ENCODE measurements at places on chromosomes 6 and 20.
A peak's percentile ranks its signal among the peaks of the same experiment; 100 is the strongest.

GRCh38 chr6:40915165-40915564 lies 123.9 kb downstream of the UNC5CL start:
- no peak for DNase-seq

GRCh38 chr6:170440437-170440836 lies 112.7 kb downstream of the PSMB1 start:
- DNase-seq, result no peak

- no peak for DNase-seq
Observed at GRCh38 chr6:12280458-12280857, 9.7 kb upstream of the EDN1 start.

GRCh38 chr6:99467509-99468106 lies 42.5 kb upstream of the PNISR start:
- peak; percentile 30 for DNase-seq

DNA sequence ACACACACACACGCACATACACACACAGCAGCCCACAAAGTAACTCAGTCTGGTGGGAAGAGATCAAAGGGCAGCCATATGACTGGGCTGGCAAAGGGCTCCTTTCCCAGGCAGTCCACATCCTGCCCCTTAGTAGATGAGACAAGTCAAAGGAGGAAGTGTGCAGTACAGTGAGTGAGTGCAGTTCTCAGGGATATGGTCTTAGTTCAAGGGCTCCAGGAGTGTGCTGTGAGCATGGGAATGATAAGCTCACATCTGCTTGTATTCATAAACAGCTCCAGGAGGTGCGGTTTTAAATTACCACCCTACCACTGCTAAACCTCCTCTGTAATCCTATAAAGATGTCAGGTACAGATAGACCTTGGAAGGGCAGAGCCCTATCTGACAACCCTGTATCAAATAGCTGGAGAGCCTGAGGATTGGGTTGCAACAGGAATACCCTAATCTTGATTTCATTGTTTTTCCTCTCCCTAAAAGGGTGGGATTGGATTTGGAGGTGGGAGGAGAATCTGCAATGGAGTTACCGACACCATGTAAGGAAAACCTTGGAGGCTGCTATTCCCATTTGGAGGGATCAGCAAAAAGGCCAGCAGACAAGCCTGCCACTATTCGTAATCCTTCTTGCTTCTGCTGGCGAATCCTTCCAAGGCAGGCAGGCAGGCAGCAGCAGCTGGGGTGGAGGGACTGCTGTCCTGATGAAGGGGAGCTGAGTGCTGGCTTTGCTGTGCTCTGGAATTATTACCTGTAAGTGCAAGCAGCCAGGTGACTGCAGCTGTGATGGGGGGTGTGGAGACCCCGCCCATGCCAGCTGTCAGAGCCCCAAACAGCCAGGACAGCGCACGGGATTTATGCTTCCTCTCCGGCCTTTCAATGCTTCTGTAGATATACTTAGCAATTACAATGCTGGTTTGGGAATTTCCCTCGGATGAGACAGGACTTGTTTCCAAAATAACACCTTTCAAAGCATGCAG lies 342.7 kb downstream of the PRL start:
- no peak for DNase-seq

DNA sequence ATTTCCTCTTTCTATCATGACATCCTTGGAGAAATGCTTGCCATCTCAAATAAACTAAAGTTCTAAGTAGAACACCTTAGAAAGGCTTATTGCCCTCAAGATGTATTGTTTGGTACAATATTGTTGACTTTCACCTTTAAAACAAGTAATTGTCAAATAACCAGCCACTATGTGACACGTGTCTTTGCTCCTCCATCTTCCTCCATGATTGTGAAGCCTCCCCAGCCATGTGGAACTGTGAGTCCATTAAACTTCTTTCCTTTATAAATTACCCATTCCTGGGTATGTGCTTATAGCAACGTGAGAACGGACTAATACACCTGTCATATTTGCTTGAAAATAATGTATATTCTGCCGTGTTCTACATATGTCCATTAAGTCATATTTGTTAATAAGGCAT lies 126.5 kb downstream of the BMP5 start:
- no peak for DNase-seq

GRCh38 chr20:49781676-49782075 lies 31.0 kb upstream of the SLC9A8 start:
- DNase-seq, result no peak

DNA sequence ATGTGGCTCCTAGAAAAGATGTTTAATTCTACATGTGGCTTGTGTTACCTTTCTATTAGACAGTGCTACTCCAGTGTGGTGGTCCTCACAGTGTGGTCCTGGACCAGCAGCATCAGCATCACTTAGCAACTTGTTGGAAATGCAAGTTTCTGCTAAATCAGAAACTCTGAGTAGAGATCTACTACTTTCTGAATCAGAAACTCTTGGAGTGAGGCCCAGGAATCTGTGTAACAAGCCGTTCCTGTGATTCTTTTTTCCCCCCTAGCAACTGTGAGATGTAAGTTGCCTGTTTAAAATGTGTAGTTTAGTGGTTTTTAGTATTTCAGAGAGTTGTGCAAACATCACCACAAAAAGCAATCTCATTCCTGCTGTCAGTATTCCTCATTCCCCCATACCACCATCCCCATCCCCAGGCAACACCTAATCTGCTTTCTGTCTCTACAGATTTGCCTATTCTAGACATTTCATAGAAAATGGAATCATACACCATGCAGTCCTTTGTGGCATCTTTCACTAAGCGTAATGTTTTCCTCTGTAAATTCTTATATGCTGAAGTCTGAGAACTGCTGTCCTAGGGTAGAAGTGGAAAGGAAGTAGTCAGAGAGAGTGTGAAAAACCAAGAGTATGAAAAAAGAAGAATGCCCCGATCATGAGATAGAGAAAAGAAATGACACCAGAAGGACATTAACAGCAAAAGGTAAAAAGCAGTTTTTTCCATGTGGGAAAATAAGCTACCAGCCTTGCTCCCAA lies 18.9 kb upstream of the BTBD9 start:
- DNase-seq, result no peak

GRCh38 chr6:119768201-119768600 lies 418.6 kb upstream of the MAN1A1 start:
- no peak for DNase-seq

DNA sequence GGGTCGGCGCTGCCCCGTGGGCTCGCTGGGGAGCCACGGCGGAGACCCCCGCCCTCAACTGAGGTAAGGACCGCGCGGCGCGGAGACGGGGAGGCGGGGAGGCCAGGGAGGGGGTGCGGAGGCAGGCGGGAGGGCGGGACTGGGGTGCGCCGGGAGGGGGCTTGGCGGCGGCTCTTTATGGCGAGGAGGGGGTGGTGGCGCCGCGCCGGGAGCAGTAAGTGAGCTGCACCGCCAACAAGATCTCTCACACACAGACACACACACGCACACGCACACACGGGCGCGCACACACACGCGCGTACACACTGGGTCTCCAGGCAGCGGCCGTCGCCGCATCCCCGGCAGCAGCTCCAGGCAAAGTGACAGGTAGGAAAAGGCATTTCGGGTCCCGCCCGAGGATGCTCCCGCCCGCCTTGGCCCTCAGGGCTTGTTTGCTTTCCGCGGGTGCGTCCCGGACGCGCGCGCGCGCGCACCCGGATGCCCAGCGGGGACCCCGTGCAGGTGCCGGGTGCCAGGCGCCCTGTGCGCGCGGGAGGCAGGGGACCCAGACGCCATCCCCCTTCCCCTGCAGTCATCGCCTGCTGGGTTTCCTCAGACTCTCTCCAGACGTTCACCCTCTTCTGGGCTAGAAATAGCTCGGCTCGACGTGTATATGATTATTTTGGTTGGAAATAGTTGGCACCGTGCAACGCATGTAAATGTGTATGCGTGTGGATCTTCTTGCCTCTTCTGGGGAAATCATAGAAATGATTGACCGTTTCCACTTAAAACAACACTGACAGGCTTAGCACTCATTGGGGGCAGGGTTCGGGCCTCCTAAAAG lies at the start of gene PLCB4:
Gene PLCB4 (plus strand): TSS at position 247 of the 823 bp plus-strand sequence. CDS start 238,728 bp downstream, outside the sequence.
- DNase-seq, result peak; percentile 40

- DNase-seq, result peak; percentile 92
Observed at GRCh38 chr20:34538671-34539123, 19.8 kb upstream of the MAP1LC3A start.

GRCh38 chr20:1631309-1632151 lies 11.7 kb upstream of the SIRPB1 start:
- no peak for DNase-seq

- no peak for DNase-seq
Observed at GRCh38 chr6:154501578-154501868, 9.0 kb downstream of the CNKSR3 start.

DNA sequence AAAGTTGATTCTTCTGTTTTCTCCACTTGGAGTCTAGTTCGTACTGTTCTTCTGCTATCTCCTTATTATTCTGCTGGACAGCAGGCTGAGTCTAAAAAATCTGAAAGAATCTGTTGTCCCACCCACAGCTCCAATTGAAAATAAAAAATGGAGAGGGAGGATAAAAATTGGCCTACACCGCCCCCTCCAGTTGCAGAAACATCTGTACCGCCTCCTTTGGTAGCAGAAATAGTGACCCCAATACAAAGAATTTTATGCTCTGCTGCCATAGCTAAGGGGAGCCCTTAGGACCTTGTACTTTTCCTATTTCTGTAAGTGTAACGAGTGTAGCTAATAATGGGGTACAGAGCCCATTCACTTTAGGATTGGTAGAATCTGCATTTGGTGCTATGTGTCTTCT lies 4.9 kb upstream of the FKBP1A start:
- DNase-seq, result no peak

- DNase-seq, result no peak
Observed at GRCh38 chr6:45483021-45483420, 105.3 kb upstream of the SUPT3H start.

DNA sequence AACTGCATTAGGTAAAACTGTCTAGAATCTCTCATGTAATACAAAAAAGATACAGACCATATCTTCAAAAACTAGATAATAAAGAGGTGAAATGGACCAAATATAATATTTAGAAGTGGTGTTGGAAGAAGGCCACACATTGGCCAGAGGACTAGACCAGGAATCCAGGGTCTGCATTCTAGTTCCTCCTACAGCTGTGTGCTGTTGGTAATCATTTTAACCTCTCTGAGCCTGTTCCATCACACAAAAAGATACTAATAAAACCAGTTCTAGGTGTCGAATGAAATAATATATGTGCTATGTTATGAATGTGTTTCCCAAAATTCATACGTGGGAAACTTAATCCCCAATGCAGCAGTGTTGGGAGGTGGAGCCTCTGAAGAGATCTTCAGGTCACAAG lies 111.6 kb upstream of the RREB1 start:
- no peak for DNase-seq

DNA sequence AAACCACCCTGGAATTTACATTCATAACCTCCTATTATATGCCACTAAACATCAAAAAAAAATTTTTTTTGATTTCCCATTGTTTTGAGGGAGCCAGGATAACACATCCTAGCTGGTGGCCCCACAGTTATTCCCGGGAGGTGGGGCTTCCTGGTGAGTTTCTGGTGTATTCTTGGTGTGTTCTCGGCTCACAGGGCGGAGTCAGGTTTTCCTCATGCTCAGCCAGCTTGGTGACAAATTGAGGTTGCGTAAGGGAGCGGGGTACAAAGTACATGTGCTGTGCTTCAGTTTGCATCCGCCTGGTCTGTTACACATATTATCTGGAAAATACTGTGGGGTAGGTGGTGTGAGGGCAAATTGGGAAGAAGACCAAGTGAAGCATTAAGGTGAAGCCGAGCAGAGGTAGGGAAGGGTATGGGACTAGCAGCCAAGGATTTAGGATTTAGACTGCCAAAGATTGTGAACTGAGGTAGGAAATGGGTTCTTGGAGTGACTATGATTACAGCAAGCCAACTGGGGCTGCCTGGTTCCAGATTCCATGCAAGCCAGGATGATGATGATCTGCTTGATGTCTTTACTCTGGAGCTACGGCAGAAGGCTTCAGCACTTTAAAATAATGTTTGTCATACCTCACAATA lies 46.2 kb upstream of the EEF1A1 start:
- DNase-seq, result peak; percentile 90

DNA sequence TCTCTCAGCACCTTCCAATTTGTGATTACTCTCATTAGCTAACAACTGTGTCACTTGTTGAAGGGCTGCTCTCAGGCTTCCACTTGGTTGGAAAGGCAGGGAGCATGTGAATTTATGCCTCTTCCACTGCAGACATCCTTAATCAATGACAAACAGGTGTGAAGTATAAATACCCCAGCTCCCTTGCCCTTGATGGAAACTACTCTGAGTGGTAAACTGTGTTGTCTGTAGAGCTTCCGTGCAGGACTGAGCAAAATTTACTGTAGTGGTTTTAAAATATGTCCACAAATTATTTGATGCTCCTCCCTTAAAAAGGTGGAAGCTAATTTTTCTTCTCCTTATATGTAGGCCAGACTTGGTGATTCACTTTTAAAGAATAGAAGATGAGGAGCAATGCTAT lies 253.0 kb upstream of the TBX18 start:
- DNase-seq, result no peak

- no peak for DNase-seq
Observed at GRCh38 chr20:12077875-12078274, 160.2 kb downstream of the BTBD3 start.

- no peak for DNase-seq
Observed at GRCh38 chr6:136696238-136696637, 96.0 kb downstream of the MAP3K5 start.

- DNase-seq, result peak; percentile 95
Observed at GRCh38 chr20:45311589-45312211, 3.6 kb upstream of the MATN4 start.

DNA sequence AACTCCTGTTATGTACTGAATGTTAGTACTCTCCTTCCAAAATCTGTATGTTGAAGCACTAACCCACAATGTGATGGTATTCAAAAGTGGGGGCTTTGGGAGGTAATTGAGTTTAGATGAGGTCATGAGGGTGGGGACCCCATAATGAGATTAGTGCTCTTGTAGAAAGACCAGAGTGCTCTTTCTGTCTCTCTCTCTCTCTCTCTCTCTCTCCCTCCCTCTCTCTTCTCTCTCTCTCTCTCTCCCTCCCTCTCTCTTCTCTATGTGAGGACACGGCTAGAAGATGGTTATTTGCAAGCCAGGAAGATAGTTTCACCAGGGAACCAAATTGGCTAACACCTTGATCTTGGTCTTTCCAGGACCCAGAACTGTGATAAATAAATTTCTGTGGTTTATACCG lies 107.4 kb downstream of the TBX18 start:
- DNase-seq, result no peak

- peak; percentile 20 for DNase-seq
Observed at GRCh38 chr6:41334482-41335040, 847 bp upstream of the NCR2 start.

Measured in HuH-7 (cell line).